Activated CD4-positive, alpha-beta memory T cell treated with anti-CD3 and anti-CD28 coated beads for 36 hours (primary cell): ENCODE measurements at places on chromosomes 16 and 17.

DNA sequence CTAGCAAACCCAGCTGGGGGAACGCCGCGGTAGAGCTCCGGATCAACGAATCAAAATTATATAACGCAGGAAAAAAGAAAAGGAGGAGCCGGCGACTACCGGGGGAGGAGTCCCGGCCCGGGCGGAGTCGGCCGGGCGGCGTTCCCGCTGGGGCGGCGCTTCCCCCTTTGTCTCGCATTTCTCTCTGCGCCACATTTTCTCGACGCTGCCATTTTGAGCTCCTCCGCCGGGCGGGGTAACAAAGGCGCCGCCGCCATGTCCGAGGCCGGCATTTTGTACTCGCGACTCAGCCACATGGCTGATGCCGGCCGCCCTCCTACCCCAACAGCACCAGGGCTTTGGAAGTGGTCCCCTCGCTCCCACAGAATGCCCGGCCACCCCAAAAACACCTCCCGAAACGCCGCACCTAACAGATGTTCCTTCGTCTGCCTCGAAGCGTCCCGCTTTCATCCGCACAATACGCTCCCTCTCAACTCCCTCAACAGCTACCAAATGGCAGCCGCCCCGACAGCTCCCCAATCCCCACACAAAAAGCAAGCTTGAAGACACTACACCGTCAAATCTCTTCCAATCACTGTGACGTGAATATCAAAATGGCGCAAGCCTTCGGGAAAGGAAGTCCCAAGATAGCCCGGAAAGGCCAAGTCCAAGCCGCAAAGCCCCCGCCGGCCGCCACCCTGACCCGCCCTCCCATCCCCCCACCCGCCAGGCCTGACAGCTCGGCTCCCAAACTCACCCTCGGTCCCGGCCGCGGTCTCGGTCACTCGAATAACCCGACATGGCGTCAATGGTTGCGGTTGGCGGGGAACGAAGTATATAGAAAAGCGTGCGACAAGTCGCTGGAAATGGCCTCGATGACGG lies 519 bp downstream of the DDX5 start:
- peak; percentile 92 for DNase-seq

DNA sequence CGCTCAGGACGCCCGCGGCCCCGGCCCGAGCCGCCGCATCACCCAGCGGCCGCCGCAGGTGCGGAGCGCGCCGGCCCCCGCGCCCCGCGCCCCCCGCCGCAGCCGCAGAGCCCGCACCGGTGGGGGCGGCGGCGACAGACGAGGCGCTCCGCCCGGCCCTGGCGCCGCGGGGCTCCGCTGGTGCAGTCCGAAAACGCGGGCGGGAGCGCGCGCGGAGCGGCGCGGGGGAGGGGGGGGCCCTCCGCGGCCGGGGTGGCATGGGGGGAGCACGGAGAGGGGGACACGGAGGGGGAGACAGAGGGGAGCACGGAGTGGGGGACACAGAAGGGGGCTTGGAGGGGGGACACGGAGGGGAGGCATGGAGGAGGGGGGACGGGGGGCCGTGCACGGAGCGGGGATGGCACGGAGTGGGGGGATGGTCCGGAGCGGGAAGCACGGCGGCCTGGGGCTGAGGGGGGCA lies at the start of gene AATK:
TSS of gene AATK (minus strand) at position 189 of the 460 bp plus-strand sequence. CDS start 229 bp downstream, outside the sequence.
- no peak for DNase-seq

DNA sequence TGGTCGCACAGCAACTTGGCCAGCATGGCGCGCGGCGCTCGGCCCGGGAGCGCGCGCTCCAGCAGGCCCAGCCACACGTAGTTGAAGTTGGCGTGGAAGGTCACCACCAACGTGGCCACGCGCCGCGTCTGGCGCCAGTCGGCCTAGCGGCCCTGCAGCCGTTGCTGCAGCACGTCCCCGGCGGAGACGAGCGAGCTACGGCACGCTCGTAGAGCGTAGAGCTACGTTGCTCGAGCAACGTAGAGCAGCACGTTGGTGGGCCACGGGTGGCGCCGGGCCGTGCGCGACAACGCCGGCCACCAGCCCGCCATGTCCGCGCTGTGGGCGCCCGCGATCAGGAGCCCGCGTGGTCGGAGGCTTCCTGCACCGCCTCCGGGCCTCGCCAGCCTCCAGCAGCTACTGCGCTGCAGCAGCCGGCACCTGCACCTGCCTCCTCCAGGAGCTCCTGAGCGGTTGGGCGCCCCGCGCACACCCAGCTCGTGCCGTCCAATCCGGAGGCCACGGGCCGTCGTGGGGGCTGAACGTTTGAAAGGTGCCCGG lies 13.4 kb upstream of the SULT1A1 start:
- peak; percentile 76 for DNase-seq

DNA sequence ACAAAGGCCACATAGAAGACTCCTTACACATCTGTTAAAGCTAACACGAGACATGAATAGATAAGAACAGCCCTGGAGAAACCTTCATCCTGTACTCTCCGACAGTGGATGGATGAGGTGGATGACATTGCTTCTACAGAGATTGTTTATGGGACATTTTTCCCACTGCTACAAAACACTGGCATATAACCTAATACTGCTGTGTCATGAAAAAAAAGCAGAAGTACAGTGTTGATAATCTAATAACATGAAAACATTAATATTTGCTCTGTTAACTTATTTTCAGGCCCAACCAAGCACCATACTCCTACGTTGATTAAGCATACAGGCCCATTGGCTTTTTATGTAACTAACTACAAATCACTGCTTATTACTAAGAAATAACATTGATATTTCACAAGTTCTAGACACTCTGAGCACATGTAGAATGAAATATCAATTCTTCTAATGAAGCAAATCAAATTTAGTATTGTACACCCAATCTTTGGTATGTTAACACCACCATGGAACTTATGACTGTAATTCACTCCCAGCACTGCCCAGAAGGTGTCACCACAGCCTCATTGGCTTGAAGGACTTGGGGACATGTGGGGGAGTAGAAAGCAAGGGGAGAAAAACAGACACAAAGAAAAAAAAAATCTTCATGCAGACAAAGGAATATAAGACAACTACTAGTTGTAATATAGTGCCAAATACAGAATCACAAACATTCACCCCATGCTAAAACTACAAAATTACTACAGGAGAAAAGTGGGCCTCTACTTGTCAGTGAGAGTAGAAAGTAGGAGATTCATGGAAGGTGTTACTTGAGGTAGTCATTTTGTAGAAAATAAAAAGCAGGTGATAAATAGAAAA lies 330.0 kb upstream of the PMFBP1 start:
- DNase-seq: peak; percentile 57
